ENCODE measurements at places on chromosomes 1 and 21.

GRCh38 chr1:231319080-231319479 is 18.6 kb downstream of the EXOC8 start:
- no peak for DNase-seq

DNA sequence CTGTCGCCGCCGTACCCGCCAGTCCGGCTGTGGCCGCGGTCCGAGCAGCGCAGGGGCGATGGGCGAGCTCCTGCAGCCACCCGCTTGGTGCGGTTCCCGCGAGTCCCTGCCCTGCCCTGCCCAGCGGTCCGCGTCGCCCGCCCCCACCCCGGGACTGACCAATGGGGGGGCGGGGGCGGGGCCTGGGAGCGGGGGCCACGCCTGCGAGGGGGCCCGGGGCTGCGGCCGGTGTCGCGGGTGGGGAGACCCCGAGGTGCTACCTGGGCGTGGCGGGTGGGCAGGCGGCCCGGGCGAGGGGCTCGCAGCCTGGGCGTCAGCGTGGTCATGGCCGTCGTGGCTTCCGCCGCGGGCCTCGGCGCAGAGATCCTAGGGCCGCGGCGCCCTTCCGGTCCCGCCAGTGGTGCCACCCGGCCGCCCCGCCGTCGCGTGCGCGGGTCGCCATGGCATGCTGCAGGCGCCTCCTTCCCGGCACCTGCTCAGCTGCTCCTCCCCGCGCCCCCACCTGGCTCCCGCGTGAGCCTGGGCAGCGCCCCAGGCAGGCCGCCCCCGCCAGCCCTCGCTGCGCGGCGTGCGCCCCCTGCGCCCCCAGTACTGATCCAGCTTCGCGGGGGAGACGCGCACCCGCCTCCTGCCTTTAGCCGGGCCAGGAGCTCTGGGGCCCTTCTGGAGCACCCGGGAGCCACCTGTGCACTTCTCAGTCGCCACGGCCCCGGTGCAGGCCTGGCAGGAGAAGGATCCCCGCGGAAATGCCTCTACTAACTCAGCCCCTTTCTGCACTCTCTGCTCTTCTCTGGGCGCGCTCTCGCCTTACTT is at the start of gene BMP8B:
Gene BMP8B, minus strand, starts transcription at position 108 of the 813 bp plus-strand sequence. CDS start 380 bp downstream, outside the sequence.
- peak; percentile 15 for DNase-seq

- DNase-seq: no peak
Observed at GRCh38 chr1:212562771-212563170, 45.8 kb upstream of the ATF3 start.

DNA sequence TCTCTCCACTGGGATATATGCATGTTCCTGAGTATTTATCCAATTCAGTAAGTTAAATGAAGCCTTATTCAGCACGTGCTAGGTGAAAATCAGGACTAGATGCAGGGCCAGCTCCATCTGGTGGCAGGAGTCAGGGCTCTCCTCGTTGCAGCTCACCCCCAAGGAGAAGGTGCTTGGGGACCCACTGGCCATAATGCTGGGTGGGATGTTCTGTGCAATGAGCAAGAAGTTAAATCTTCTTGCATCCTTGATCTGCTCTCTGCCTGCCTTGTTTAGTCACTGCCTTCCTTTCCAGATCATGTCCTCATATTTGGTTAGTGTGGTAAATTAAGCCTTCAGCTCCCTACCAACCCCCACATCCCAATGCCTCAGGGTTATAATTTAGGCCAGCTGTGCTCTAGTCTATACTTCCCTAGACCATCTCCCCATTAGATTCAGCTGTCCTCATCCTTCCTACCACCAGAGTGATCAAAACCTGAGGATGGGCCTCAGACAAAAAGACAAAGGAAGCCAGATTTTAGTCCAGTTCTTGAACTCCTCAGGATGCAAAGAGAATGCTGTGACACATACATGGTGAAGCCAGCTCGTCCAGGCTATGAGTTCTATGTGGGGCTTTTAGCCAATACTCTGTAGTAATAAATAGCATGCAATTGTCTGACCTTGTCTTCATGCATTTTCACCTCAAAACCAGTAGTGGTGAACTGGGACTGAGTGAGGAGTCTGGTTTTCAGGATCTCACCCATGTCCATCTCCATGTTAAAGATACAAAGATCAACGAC is 55.9 kb downstream of the SEC16B start:
- no peak for DNase-seq

GRCh38 chr1:165852871-165853270 is 25.5 kb downstream of the UCK2 start:
- no peak for DNase-seq

DNA sequence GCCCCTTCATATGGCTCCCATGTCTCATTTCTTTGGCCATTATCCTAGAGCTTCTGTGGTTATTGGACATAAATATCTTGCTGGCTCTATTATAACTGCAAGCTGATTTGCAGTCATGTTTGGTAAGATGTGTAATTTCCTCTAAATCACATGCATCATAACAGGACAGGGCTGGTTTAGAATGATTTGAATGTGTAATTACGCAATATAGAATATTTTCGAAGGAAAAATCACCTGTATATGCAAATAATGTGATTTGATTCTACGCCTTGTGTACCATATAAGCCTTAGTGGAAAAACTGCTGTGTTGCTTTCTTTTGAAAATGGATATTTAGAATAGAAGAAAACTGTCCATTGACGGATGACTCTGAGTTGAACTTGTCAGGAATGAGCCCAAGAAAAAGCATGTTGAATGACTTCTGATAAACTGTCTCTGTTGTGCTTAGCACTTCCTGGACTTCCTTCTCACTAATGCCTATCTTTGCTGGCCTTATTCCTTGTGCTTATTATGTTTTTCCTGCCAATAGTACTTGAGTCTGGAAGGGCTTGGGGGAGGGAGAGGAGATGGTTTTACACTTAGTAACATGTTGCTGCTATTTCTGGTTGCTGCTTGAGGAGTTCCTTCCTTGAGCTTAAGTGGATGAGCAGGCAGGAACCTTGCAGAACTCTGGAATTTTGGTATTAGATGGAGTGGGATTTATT is 6.5 kb downstream of the CACHD1 start:
- no peak for DNase-seq

DNA sequence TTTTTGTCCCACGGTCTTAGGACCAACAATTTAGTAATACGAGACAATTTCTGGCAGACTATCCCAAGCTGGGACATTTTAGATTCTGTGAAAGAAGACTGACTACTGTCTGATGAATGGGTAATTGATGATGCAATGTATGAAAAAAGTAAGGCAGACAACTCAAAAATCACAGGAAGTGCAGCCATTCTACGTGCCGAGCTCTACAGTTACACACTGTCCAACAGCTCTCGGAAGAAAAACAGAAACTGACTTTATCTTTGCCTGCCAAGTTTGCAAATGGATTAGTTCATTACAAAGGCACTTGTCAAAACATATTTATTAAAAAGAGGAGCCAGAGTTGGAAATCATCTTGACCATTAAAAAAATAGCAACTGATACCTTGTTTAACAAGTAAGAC is 31.3 kb downstream of the ZBTB8B start:
- no peak for DNase-seq

DNA sequence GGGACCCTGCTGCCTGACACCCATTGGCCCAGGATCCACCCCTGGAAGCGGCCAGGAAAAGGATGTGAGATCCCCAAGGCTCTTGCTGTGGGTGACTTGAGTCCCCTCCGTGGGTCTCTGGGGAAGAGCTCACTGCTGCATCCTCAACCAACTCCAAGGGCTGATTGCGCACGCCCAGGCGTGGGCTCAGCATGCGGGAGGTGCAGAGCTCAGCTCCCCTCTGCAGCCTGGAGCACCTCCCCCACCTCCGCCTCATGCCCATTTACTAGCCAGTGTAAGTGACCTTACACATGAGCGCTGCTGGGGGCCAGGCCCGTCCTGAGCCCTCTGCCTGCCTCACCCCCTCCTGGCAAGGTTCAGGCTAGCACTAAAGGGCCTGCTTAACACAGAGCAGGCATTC is 138.4 kb upstream of the VAMP3 start:
- DNase-seq: no peak

DNA sequence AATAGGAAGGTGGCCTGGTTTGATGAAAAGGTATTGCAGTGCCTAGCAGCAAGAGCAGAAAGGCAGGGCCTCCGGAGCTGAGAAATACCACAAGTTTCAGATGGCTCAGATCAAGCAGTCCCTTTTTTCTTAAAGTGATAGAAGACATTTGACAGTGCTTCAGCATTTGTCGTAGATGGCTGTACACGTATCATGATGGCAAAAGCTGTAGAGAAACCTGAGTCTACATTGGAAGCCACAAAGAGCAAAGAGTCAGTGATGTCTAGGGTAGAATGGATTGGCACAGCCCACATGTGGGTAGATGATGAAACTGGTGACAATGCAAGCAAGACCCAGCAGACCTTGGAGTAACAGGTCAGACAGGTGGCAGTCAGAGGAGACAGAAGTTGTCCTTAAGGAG is 101.3 kb upstream of the ARTN start:
- DNase-seq: no peak

DNA sequence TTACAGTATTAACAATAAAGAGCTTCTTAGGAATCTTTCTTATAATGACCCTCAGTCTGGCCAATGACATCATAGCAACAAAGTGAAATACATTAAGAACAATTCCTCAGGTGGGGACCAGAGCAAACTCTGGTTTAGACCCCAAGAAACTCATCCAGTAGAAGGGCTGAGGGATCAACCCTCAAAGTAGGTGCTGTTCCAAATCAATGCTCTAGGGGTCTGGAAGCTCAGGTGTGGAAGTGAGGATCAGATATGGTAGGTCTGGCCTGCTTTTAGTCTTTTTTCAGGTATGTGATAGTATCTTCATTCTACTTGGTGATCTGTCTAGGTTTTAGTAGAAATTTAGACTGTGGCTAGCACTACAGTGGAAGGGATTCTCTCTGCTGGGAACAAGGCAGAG is 291.7 kb downstream of the PDE4B start:
- no peak for DNase-seq

- no peak for DNase-seq
Observed at GRCh38 chr21:18617291-18617690, 213.7 kb upstream of the TMPRSS15 start.

GRCh38 chr1:44632598-44632997 is 41.7 kb downstream of the TMEM53 start:
- DNase-seq: no peak

- DNase-seq: no peak
Observed at GRCh38 chr1:116808200-116808847, 54.1 kb downstream of the CD2 start.

- DNase-seq: no peak
Observed at GRCh38 chr1:245370905-245371581, 216.3 kb downstream of the KIF26B start.

DNA sequence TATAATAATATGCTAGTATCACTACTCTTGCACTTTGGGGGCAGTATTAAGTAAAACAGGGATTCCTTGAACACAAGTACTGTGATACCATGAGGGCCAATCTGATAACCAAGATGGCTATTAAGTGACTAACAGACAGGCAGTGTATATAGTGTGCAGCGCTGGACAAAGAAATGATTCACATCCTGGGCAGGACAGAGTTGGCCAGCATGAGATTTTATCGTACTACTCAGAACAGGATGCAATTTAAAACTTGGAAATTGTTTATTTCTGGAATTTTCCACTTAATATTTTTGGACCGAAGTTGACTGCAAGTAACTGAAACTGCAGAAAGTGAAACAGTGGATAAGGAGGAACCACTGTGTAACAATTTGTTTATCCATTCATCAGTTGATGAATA is 74.6 kb downstream of the DNTTIP2 start:
- no peak for DNase-seq

DNA sequence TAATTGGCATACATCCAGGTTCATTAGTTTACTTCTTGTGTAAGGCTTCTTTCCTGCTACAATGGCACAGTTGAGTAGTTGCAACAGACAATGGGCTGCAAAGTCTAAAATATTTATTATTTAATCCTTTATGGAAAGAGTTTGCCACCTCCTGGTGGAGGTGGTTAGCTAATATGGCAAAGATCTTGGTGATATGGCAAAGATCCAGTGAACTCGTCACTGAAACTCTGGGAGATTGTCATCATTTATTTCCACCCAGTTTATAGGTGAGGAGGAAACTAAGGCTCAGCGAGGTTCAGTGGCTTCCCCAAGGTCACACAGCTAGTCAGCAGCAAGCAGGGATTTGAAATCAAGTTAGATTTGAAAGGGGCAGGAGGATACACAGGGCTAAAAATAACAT is 16.1 kb upstream of the IFFO2 start:
- DNase-seq: no peak

- no peak for DNase-seq
Observed at GRCh38 chr1:204426971-204427701, 15.5 kb upstream of the PPP1R15B start.

GRCh38 chr1:107526524-107527198 is 385.8 kb downstream of the NTNG1 start:
- no peak for DNase-seq
